Activated CD4-positive, alpha-beta T cell treated with anti-CD3 and anti-CD28 coated beads, Interleukin-2, amount 50 U/mL, for 4 hours (primary cell): ENCODE measurements at places on chromosomes 5 and 9.

DNA sequence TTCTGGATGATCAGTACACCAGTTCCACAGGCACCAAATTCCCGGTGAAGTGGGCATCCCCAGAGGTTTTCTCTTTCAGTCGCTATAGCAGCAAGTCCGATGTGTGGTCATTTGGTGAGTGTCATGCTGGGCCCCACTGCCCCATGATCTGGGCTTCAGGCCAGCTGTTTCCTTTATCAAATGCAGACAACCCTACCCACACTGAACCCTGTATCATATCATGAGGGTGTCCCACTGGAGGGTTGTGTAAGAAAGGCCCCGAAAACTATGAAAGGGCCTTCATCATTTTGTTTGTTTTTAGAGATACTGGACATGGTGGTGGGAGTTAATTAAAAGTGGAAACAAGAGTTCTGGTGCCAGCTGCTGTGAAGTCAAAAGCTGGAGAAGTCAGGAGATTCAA is 20.0 kb upstream of the CYFIP2 start:
- DNase-seq, result no peak

- DNase-seq, result no peak
Observed at GRCh38 chr9:91494751-91495150, 71.1 kb upstream of the NFIL3 start.

- no peak for DNase-seq
Observed at GRCh38 chr5:1999794-2000193, 117.1 kb upstream of the IRX4 start.

GRCh38 chr5:74148321-74148720 is 492.2 kb downstream of the ENC1 start:
- DNase-seq, result no peak

- no peak for DNase-seq
Observed at GRCh38 chr5:130884023-130884422, 281.0 kb downstream of the HINT1 start.
